ENCODE measurements at places on chromosomes 6 and 20.
A peak's percentile ranks its signal among the peaks of the same experiment; 100 is the strongest.

- peak; percentile 5 for DNase-seq
Measured at GRCh38 chr20:12207875-12208274, 290.2 kb downstream of the BTBD3 start.

GRCh38 chr20:19730706-19731105, 27.4 kb upstream of the RIN2 start:
- DNase-seq: no peak

GRCh38 chr6:87115402-87116135, 20.7 kb upstream of the CGA start:
- DNase-seq: peak; percentile 35

GRCh38 chr6:84284428-84285049, 57.1 kb upstream of the CEP162 start:
- peak; percentile 50 for DNase-seq

- DNase-seq: no peak
Measured at GRCh38 chr6:134840086-134840867, 109.6 kb downstream of the ALDH8A1 start.

DNA sequence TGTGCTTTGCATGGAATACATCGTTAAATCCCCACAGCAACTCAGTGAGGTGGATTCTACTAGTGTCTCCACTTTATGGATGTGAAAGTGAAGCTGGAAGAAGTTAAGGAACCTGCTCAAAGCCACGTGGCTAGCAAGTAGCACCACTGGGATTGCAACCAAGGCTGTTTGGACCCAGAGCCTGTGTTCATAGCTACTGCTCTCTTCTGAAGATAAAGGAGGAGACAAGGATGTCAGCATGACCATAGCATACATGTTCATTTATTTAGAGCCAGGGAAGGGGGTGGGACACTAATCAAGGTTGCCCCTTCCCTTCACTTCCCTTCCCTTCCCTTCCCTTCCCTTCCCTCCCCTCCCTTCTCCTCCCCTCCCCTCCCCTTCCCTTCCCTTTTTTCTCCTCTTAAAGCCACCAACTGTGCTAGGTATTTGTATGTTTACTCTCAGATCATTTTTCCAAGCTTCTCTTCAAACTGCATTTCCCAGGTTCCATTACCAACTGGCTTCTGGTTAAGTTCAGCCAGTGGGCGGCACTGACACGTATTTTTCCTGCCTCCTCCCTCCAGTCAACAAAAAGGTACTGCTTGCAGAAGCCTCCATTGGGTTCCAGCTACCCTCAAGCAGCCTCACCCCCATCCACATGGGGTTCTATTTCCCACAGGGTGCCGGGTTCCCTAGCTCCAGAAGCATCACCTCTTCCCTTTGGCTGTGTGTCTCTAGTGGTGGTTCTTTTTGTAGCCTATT, 134.9 kb downstream of the BCAS1 start:
- DNase-seq: no peak

- peak; percentile 72 for DNase-seq
Measured at GRCh38 chr6:28542440-28543296, 17.0 kb downstream of the GPX5 start.

DNA sequence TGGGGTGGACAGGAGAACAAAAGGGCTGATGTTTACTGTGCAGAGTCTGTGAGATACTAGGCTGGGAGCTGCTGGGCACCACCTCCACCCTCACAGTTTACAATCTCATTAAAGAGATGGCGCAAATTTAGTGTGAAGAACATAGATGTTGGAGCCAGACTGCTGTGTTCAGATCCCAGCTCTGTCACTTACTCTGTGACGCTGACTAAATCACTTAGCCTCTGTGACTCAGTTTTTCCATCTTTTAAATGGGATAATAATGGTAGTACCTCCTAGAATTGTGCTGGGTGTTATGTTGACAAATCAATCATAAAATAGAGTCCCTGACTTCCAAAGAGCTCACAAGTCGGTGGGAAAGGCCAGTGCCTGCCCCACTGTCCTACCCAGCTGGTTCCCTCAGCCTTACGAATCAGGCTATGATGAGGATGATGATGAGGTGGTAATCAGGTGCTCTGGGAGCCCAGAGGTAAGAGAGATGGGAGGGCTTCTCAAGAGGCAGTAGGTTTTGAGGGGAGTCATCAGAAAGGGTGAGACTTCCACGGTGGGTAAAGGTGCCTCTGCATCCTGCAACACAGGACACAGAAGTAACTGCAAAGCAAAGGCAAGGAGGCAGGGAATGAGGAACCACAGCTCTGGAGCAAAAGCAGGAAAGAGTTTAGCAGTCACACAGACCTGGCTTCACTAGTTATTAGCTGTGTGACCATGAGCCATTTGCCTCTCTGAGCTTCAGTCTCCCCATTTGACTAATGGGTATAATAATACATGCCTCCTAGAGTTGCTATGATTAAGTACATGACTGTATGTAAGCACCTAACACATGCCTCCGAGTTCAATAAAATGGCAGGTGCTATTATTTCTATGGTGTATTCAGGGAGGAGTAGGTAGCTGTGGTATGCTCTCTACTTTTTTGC, 8.9 kb downstream of the FYN start:
- no peak for DNase-seq

- peak; percentile 87 for DNase-seq
Measured at GRCh38 chr6:79076782-79077641, 1.0 kb downstream of the PHIP start.

DNA sequence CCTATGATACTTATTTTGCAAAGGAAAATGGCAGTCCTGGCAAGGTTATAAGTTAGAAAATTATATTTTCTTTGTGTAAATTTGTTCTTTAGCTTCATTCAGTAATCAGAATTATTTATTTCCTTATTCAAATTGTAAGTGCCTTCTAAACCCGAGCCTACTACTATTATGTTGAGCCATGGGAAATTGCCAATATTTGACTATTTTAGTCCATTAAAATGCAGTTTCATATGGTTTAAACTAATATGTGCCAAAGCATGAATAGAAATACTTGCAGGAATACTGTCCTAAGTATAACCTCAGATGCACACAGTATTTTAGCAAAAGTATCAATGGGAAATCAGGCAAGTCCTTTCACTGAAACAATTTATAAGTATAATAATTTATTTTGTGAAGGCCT, 228.4 kb downstream of the LAMA2 start:
- no peak for DNase-seq

DNA sequence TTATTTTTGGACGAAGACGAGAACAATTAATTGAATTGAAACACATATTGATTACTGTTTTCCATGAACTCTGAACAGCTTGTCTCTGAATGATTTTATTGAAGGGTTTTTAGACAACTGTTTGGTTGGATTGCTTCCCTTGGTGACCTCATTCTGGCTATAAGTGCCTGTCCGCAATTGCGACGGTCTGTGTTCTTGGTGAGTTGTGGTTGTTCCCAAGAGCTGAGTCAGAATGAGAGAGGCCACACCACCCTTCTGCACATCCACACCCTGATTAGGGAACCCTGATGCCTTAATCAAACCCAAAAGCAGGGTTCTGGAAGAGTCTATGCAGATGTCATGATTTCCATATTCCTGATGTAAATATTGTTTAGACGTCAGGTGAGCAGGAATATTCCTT, 747.0 kb downstream of the PTPRT start:
- DNase-seq: no peak

DNA sequence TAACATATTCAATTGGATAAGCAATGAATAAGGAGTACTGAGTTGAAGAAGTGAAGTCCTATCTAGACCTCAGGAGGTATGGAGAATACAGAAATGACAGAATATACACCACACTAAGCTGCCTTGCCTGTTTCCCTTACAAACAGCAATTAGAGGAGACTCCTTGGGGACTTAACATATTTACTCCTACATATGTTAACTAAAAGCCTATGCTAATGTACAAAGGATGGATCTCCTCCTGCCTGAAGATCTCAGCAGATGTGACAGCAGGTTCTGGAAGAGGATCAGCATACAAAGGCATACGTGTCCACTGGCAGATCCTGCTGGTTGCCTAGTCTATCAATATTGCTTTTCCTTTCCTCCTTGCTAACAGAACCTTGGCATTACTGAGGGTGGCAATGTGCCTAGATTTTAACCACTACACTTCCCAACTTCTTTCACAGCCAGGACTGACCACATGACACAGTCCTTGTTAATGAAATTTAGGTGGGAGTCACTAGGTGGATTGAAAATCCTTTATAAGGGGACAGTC, 29.6 kb downstream of the PRKN start:
- DNase-seq: no peak

DNA sequence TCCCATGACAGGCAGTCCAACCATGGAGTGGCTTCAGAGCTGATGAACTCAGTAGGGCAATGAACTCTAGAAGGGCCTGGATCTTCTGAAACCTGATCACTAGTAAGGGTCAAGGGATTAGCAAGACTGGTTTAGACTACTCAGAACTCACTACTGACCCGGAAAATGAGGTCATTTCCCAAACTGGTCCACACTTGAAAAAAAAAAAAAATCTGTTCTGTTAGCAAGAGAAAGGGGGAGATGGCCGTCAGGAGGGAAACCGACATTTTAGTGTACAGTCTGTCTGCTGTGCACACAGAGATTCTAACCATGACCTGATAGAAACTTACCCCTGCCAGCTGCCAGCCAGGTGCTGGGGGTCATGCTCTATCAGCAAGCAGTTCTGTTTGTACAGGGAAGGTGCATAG, 262.4 kb upstream of the AGPAT4 start:
- DNase-seq: no peak

GRCh38 chr6:157059781-157060180, 263.5 kb downstream of the TMEM242 start:
- no peak for DNase-seq

DNA sequence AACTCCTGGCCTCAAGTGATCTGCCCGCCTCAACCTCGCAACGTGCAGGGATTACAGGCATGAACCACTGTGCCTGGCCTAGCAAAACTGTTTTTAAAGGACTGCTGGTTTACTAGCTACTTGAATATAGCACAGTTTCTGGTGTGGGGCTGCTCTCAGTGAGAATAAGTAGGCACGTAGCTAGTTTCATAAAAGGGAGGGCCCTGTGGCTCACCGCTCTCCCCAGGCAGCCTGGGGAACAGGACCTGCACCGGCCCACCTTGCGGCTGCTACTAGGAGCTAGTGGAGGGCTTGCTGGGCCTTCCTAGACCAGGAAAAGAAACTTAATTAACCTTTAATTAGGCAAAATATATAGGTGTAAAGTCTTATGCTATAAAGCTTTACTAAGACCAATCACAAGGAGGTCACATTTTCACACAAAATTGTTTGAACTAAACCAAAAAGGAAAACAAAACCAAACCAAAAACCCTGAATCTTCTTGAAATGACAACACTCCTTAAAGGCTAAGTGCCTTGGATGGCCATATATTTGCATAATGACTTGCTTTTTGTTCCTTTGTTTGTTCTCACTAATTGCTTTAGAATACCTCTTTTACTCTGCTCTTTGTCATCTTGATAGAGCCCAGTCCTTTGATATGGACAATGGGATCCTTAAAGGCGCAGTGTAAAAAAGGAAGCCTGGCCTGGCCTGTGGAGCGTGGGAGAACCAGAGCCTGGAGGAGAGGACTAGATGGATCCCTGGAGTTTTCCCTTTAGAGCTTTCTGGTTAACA, 69.5 kb upstream of the SAMD5 start:
- DNase-seq: no peak

GRCh38 chr6:168927026-168927425, 326.6 kb downstream of the THBS2 start:
- DNase-seq: no peak

- no peak for DNase-seq
Measured at GRCh38 chr6:155247618-155248007, 16.2 kb upstream of the CLDN20 start.

- DNase-seq: peak; percentile 44
Measured at GRCh38 chr6:108497883-108498282, 62.8 kb upstream of the FOXO3 start.

DNA sequence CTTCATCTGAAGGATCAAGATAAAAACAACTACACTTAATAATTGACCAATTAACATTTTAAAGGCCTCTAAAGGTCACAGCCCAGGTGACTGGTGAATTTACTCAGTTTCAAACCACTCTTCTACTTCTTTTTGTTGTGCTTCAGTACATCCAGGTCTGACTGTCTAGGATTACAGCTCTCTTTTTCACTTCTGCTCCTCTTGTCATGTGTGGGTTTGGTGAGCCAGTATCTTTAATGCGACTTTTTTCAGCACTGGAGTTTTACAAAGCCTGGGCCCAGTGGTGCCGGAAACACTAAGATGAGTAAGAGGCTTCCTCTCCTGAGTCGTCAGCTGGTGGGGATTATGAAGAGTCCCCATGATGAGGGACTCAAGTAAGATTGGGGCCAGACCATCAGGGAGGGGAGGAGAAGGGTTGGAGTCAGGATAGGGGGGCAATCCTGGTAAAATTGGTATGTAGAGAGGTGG, 27.0 kb downstream of the HECA start:
- DNase-seq: no peak

- no peak for DNase-seq
Measured at GRCh38 chr6:145744619-145745018, 9.3 kb upstream of the EPM2A start.

- no peak for DNase-seq
Measured at GRCh38 chr6:15077961-15078360, 167.9 kb upstream of the JARID2 start.

DNA sequence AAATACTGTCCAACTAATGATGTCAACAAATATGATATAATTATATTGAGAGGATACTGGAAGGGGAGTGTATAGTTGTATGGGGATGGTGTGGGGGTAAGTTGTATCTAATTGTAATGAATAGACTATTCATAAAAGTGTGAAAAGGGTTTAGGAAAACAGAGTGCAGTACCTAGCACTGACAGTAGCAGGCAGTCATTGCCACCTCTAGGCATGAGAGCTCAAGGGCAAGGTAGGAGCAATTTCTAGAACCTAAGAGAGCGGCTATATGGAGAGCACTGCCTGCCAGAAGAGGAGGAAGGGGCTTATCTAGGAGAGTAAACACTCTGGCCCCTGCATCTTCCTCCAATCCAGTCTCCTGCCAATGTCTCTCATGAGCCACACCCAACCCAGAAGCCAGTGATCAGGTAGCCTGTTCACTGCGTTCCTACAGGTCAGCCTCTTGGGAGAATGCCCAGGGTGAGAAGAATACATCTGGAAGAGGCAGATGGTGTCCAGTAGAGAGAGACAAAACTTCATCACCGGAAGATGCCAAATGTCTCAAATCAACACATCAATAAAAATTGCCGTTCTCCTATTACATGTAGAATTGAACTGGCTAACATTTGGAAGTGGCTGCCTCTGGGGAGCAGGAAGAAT, 200.0 kb downstream of the LY86 start:
- no peak for DNase-seq

GRCh38 chr6:161462148-161462547, 188.3 kb upstream of the AGPAT4 start:
- DNase-seq: no peak

DNA sequence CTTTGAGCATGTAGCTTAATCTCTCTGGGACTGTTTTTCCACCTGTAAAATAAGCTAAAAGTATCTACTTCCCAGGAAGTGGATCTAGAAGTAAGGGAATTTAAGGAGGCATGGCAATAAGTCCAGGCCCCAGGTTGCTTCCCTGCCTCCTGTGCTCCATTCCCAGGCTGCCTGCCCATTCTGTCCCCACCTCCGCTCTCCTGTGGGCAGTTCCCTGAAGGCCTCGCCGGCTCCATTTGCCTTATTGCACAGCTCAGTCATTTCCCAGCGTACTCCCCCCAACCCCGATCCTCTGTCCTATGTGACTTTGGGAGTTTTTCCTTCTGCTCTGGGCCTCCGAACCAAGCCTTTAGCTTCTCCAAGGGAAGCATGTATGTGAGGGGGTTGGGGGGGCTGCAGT, 4.6 kb downstream of the SLC29A1 start:
- no peak for DNase-seq
